ENCODE measurements at places on chromosomes 6 and 20. TPM values are rescaled to one million over a fixed set of nuclear protein-coding genes. Genes with fewer than 3 reads are reported as not detected.

The RBL1 gene
- polyA plus RNA-seq = 7.4 TPM

GRCh38 chr6:115976321-115976870, 84.3 kb downstream of the FRK start:
- no peak for DNase-seq

The ECT2L gene
- polyA plus RNA-seq = 0.43 TPM

GRCh38 chr6:15957655-15958169, 171.2 kb upstream of the MYLIP start:
- DNase-seq = no peak

The MOXD1 gene
- 3.2 TPM for polyA plus RNA-seq

DNA sequence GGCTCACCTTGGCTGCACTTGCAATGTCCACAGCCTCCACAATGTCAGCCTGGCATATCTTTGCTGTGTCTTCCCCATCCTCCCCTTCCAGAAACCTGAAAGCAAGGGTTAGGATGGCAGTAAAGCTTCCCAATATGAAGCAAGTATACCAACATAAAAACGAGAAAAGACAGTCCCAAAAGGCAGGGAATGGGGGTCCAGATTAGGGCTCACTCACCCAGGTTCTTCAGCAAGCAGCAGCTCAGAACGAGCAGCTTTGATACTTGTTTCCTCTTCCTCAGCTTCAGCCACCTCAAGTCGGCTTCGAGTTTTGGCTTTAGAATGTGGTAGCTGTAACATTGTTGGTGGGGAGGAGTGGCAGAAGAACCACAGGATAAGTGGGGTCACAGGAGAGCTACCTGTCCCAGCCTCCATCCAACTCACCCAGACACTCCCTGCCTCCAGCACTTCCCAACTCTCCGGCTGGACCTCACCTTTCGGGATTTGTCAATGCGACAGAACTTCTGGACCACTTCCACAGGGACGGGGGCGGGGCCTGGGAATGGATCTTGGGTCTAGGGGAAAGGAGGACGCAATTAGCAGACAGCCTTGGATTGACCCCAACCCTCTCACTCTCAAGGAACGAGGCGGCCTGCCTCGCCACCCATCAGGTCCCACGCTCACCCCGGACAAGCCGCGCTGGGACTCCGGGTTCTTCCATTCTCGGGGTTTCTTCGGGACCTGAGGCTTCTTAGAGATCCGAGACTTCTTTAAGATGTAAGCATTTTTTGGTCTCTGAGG, 708 bp downstream of the WDR46 start:
- DNase-seq = no peak

DNA sequence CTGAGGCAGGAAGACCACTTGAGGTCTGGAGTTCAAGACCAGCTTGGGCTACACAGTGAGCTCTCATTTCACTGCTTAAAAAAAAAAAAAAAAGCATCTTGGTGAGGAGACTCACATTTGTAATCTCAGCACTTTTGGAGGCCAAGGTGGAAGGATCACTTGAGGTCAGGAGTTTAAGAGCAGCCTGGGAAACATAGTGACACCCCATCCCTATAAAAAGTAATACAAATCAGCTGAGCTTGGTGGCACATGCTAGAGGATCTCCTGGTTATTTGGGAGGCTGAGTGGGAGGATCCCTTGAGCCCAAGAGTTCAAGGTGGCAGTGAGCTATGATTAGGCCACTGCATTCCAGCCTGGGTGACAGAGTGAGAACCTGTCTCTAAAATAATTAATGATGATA, 29.4 kb upstream of the SYNCRIP start:
- DNase-seq = no peak

The TRIM10 gene
- 0.15 TPM for polyA plus RNA-seq

The PRSS35 gene
- polyA plus RNA-seq = 41.4 TPM

- no peak for DNase-seq
These were observed 117.8 kb upstream of the SUPT3H start for GRCh38 chr6:45495429-45496084.

The PLAGL1 gene
- 228 TPM for polyA plus RNA-seq

- DNase-seq = peak; percentile 57
These were observed 187.4 kb upstream of the PROKR2 start for GRCh38 chr20:5504061-5504739.

The SIGLEC1 gene
- polyA plus RNA-seq = 4.4 TPM

DNA sequence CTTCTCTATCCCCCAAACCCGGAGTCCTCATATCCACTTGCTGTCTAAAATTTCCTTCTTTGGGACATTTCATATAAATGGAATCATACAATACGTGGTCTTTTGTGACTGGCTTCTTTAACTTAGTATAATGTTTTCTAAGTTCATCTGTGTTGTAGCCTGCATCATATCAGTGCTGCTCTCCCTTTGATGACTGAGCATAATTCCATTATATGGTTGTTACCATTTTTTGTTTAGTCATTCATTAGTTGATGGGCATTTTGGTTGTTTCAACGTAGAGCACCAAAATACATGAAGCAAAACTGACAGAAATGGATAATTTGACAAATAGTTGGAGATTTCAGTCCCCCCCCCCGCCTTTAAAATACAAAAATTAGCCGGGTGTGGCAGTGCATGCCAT, 71.5 kb downstream of the ZFAND3 start:
- DNase-seq = no peak

The BPIFA3 gene
- polyA plus RNA-seq = not detected

GRCh38 chr6:110597761-110598160, 121.3 kb upstream of the SLC22A16 start:
- no peak for DNase-seq

- DNase-seq = no peak
These were observed 713 bp upstream of the ELMO2 start for GRCh38 chr20:46406986-46407670.

The EYS gene
- polyA plus RNA-seq = 0.27 TPM

GRCh38 chr6:31193206-31193605, 22.7 kb upstream of the POU5F1 start:
- DNase-seq = no peak

- DNase-seq = no peak
These were observed 179.2 kb upstream of the KHDRBS2 start for GRCh38 chr6:62465206-62465605.

The SLC17A3 gene
- not detected for polyA plus RNA-seq

DNA sequence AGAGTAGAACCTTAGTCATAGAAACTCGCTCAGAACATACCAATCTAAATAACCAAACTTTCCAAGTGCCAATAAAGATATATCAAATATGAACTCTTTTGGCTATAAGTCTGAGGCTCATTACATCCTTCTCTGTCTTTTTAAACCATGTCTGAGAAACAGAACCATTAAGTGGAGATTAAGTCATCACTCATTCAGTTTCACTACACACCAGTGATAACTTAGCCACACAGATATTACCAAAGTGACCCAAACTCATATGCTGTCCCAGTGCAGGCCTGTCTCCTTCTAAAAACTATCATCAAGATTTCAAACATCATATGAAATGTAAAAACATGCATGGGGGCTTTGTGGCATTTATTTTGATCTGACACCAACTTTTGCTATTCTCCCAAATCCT, 12.0 kb downstream of the GCLC start:
- DNase-seq = no peak

The RSPO4 gene
- polyA plus RNA-seq = 1.0 TPM

DNA sequence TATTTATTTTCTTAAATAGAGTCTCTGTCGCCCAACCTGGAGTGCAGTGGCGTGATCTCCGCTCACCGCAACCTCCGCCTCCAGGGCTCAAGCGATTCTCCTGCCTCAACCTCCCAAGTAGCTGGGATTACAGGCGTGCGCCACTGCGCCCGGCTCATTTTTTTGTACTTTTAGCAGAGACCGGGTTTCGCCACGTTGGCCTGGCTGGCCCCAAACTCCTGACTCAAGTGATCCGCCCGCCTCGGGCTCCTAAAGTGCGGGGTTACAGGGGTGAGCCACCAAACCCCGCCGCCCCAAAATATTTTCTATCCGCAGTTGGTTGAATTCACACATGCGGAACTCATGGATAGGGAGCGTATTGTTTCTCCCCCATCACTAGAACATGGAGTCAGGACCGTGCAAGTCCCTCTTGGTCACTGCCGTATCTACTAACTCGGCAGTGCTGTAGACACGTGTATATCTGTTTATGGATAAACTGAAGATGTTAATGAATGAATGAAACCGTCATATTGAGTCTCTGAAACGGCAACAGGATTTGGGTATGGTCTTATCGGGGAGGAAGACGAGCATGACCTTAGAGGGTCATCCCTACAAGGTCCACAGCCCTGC, 904 bp downstream of the MKKS start:
- DNase-seq = no peak

DNA sequence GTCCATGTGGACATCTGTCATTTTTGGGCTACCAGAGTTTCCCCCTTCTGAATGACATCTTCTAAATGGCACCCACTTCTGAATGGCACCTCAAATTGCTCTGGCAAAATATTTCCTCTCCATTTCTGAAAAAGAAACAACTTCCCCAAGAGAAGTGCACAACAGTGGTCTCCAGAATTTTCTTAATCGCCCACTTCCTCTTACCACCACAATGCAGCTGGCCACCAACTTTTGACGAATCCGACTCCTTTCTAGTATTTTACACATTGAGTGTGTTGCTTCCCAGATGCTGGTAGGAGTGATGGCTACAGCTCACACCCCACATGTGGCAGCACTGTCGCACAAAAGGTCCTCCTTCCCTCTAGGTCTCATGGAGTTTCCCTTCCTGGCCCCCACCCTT, 216.1 kb downstream of the FOXA2 start:
- no peak for DNase-seq

DNA sequence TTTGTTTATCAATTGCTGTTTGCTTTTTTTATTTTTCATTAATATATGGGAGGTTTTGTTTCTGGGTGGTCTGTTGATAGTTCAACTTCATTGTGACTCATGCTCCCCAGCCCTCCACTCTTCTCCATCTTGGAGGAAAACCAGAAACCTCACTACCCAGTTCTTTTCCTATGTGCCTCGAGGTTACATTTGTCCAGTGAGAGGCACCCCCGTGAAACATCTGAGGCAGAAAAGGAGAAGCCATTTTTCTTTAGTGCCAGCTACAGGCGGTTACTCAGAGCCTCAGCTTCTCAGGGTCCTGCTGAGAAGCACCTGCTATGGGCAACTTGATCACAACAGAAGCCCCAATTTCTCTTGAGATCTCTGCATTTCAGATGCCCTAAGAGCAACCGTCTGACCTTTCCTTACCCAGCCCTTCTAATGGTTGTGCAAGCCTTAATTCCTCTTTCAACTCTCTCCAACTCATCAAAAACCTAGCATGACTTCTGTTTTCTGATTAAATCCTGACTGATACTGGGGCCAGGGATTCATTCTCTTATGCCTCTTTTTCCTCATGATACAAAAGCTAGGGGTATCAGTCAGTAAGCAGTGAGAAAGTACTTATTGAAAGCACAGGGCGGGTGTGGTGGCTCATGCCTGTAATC, 144.6 kb downstream of the ELOVL4 start:
- no peak for DNase-seq

- no peak for DNase-seq
These were observed 95.0 kb downstream of the AK9 start for GRCh38 chr6:109595998-109596397.

The DEFB123 gene
- polyA plus RNA-seq = not detected

DNA sequence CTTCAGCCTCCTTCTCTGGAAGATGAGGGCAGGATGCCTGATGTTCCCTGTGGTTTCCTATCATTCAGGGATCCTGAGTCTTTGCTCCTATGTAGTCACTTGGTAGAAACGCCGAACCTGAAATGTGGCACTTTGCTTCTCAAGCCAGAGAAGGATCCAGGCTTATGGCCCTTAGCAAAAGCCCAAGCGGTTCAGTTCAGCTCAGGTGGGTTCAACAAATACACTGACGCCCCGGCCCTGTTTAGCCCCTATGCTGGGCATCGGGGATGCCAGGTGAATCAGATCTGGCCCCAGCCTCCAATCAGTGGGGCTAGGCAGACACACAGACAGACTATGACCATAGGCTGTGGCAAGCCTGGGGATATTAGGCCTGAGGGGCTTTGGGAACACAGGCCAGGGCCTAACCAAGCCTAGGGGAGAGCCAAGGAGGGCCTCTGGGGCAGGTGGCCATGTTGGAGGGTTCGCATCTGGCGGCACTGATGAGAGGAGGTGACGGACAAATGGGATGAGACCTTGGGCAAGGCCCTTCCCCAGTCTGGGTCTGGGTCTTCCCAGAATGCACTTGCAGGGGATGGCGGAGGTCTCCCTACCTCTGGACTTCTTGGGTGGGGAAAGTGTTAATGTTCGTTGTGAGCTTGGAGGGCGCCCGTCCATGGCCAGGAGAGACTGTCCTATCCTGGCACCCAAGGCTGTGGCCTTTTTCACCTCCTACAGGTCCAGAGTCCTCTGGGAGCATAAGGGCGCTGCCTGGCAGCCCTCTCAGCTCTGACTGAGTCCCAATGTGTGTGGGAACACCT, 17.6 kb upstream of the SRC start:
- no peak for DNase-seq

- DNase-seq = no peak
These were observed 592.7 kb upstream of the NRSN1 start for GRCh38 chr6:23533311-23533710.

The SLC17A1 gene
- not detected for polyA plus RNA-seq

All from muscle of arm (tissue), 14 donors.